ENCODE measurements at places on chromosomes 12 and 14.

- no peak for DNase-seq
Observed at GRCh38 chr14:96920023-96920422, 122.8 kb downstream of the VRK1 start.

DNA sequence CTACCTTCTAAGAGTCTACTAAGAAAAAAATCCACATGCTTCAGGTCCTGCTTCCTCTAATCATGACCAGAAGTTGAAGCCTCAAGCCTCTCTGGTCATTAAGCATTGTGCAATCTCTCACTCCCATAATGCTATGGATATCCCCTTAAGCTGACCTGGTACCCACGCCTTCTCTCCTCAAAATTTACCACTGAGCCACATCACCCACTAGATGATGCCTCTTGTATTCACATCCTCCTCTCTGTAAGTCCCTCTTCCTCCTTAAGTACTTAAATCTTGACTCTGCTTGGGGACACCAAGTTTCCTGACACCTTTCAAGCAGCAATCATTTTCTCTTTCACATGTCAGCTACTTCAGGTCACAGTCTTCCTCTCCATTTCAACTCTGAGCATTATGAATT, 9.8 kb downstream of the GALNT4 start:
- peak; percentile 14 for DNase-seq

- DNase-seq, result peak; percentile 85
Observed at GRCh38 chr14:104985675-104986486, at the start of gene CLBA1. TSS of gene CLBA1 (plus strand) at chr14:104985788. CDS start at chr14:104986432, 644 bp downstream.

DNA sequence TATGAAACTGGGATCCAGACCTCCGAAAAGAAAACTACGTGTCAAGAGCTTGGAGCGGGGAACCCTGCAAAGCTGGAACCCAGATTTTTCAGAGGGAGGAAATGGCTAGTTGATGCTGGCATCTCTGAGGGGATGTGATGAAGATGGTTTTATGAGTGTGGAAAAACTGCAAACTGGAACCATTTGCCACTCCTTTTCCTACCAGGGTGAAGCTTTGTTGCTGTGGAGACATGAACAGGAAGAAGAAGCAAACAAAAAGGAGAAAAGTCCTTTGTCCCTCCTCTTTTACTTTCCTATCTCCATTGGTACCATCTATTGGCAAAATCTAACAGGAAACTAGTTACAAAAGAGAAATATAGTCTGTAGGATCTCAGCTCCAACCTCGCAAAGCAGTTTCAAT, 39.2 kb downstream of the CDK17 start:
- no peak for DNase-seq

GRCh38 chr12:7806863-7807487, 17.8 kb downstream of the NANOG start:
- peak; percentile 82 for DNase-seq

GRCh38 chr14:22822571-22823098, 7.1 kb upstream of the MRPL52 start:
- DNase-seq, result peak; percentile 78

- DNase-seq, result no peak
Observed at GRCh38 chr14:39784461-39784860, 352.2 kb upstream of the FBXO33 start.

DNA sequence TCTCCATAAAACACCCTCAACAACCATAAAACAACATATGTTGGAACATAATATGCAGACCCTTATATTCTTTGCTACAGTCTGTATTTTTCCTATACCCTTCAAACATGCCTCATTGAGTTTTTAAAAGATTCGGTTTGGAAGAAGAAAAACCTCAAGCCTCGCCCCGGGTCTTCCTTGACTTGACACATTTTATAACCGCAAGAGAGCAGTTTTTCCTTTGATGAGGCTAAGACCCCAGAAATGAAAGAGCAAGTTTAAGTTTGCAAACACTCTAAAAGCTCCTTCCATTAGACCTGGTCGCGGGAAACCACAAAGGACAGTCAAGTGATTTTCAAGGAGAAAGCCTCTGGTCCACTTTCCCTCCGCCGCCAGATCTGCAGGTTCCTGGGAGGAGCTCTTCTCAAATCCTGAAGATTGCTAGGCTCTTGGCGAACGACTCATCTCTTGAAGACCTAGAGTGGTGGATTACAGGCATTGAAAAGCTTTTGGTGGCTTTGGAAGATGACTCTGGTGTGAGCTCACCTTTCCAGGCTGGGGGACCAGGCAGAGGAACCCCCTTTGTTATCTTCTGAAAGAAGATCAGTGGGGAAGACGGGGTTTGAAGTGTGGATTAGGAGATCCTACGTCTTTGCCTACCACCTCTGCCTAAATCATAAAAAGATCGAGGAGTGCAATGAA, at the start of gene ASCL4:
ASCL4 (plus strand) TSS at position 356 of the 681 bp plus-strand sequence. CDS start 515 bp downstream, outside the sequence.
- DNase-seq, result peak; percentile 4

DNA sequence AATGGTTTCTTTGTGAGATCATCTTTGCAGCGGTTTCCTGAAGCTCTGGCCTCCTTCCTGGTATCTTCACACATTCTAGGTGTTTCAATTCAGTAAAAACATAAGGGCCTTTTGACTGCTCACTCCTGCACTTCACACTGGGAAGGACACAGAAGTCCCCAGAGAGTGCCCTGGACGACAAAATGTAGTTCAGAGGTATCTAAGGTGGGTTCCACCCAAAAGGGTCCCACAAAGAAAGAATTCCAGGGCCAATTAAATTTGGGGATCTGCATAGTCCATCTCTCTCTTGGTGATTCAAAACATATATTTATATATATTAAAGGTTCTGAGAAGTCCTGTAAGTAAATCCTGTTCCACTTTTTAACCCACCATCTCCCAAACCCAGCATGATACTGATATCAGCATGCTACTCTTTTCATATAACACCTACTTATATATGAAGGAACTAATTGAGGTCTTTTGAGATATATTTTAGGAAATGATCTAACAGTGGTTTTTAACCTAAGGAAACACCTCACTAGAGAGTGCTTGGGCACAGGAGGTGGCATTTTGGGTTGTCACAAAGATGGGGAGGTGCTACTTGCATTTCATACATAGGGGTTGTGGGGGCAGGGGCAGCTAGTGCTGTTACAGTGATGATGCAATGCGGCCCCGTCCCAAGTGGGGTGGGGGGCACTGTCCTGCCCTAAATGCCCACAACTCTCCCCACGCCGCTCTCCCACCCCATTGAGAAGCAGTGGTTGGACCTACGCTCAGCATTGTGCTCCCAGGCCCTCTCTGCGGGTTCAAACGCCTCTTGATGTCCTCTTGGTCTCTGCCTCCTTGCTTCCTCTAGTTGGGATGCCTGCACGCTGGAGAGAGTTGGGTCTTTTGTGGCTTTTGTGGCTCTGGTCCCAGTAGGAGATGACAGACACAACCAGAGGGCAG, 109.4 kb downstream of the ARF6 start:
- DNase-seq, result peak; percentile 89

DNA sequence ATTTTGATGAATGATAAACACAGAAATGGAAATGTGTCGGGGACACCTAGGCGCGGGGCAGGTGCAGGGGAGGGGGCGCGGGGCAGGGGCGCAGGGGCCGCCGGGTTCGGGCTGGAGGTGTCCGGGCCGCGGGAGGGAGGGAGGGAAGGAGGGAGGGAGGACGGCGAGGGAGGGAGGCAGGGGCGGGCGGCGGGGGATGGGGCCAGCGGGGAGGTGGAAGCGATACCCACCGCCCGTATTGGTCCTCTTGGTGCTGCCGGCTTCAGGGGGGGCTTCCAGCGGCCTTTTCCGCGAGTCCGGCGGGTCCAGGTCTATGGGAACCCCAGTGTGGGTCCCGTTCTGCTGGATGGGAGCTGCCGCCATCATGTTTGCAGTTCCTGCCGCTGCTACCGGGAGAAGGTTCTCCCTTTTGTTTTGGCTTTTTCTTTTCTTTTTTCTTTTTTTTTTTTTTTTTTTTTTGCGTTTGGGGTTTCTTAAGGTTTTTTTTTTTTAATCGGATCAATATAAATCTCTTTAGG, 703 bp downstream of the NOVA1 start:
- DNase-seq, result no peak

DNA sequence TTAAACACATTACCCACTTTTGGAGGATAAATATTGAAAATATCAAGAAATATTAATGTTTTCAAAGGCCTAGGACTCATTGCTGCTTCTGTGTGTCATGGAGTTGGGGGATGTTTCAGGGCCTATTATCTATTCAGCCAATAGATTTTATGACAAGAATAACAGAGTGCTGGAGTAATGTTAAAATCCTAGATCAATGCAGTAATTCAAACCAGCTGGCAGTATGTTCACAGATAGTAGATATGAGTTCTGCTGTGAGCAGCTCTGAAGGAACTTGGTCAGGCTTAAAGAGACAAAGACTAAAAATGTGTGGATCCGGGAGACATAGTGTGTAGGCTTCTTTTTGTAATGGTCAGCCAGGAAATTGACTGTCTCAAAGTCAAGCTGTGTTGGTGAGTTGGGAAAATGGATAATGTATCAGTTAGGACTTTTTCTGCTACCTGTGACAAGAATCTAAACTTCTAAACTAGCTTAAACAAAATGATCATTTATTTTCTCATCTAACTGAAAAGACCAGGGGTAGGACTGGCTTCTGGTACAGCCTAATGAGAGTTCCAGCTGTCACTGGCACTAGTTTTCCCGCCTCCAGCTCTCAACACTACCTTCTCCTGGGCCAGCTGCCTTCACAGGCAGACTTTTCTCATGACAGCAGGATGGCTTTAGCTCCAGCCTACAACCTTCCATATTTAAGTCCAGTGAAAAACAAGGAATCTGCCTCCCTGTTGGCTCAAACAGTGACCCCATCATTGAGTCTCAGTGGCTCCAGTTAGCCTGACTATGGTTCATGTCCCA, 16.3 kb upstream of the POLR3B start:
- no peak for DNase-seq

DNA sequence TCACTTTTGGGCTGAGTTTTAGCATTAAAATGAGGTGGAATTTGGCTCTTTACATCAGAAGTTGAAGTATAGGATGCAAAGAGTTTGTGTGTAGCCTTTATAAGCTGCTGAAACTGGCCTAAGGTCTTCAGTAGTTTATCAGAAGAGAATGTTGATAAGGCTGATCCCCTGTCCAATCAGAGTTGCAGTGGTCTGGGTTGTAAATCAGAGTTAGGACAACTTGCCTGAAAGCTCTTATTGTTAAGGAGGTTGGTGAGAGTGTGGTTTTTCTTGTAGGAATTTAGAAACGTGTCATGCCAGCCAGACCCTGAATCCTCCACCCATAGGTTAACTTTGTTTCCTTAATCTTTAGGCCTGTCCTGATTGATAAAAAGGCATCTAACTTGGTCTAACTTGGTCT, 143.5 kb downstream of the ST8SIA1 start:
- DNase-seq, result no peak

- peak; percentile 96 for DNase-seq
Observed at GRCh38 chr12:27014085-27014858, at the start of gene TM7SF3. TSS of gene TM7SF3 (minus strand) at chr12:27014384. CDS start at chr12:27014168, 216 bp downstream.

DNA sequence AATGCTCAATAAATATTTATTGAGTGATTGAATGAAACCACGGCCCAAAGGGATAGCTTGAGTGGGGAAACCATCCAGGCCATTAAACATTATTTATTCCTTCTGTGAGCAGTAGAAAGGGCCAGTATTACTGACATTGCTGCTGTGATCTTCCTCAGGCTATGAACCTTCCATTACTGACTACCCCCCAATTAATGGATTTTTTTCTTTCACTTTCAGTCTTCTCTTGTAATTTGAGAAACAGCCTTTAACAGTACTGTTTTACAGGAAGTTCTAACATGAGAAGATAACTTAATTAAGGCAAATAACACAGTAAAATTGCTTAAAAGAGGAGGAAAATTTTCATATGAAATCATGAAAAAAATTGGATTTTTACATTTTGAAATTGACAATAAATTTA, 629.5 kb downstream of the TRHDE start:
- no peak for DNase-seq

DNA sequence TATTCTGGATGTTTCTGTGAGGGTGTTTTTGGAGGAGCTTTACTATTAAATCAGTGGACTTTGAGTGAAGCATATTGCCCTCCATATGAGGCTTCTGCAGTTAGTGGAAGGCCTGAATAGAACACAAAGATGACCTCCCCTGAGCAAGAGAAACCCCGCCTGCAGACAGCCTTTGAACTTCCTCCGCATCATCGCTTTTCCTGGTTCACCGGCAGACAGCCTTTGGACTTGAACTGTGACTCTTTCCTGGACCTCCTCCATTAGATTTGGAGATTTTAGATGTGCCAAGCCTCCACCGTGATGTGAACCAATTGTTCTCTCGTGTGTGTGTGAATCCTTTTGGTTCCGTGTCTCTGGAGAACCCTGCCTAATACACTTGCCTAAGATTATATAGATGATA, 208.4 kb downstream of the EFCAB11 start:
- DNase-seq, result no peak

- DNase-seq, result no peak
Observed at GRCh38 chr12:81953541-81953940, 194.4 kb upstream of the PPFIA2 start.

DNA sequence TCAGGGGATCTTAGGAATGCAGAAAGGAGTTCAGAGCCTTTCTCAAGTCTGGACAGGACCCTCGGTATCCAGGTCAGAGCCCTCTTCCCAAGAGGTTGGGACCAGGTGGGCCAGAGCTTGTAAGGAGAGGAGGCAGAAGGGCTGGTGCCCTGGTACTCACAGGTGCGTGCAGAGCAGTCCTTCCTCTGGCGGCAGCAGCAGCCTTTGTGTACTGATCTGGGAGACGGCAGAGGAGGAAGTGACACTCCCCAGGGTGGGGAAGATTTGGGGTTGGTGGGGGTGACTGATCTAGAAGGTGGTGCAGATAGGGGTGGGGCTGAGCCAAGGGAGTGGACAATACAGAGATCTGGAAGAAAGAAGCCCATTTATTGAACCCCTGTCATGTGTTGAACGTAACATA, at the start of gene ITGB7:
ITGB7 (minus strand) TSS at position 210 of the 400 bp plus-strand sequence. CDS start 6,808 bp downstream, outside the sequence.
- peak; percentile 87 for DNase-seq

DNA sequence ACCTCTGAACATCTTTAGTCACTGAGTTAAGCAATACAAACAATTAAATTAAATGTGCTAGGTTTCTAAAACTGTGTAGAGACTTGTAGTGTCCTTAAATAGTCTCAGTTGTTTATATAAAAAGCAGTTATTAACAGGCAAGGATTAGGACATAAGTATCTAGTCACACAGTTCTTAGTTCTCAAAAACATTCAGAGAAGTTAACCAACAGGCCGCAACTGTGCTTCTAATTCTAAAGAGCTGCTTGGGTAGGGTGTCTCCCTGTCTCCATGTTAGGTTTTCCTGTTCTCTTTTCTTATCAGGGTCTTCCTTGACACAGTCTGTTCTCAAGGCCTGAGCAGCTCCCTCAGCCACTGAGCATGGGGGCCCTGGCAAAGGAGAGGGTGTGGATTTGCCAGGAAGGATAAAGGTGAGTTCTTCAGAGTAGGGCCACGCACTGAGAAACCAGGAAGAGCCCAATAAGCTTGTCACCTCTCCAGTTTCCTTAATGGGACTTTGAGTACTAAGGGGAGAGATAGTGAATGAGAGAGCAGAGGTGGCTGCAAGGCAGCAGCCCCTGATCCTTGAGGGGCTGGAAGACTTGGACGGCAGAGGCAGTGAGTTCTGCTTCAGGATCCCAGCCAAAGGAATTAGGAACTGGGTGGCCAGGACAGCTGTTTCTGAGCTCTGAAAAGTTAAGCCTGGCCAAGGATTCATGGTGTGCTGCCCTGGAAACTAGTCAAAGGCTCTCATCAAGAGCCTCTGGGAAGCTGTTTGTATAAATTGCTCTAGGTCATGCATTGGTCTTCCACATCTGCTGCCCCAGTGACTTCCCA, 177.3 kb downstream of the MYRFL start:
- DNase-seq, result no peak

- DNase-seq, result peak; percentile 79
Observed at GRCh38 chr12:111313833-111314259, 55.0 kb downstream of the PHETA1 start.

Measured in activated CD8-positive, alpha-beta T cell treated with anti-CD3 and anti-CD28 coated beads for 36 hours (primary cell).